Naive B cell (primary cell): ENCODE measurements at places on chromosomes 2 and 18. TPM values are rescaled to one million over a fixed set of nuclear protein-coding genes. Genes with fewer than 3 reads are reported as not detected.

- H3K36me3 ChIP-seq = no peaks in the 10 kb centered on the region
- no peak overlapping the region for H3K27ac ChIP-seq
- no peaks in the 10 kb centered on the region for H3K4me1 ChIP-seq
- DNase-seq = no peak
- H3K27me3 ChIP-seq = no peaks in the 10 kb centered on the region
Measured at GRCh38 chr2:50355891-50356290, 676.0 kb downstream of the NRXN1 start.

GRCh38 chr2:48048476-48049171, 142.3 kb upstream of the FBXO11 start:
- H3K4me1 ChIP-seq = peaks cover 32% of the 10 kb centered on the region
- H3K4me3 ChIP-seq = no peak overlapping the region
- peak; percentile 14 for DNase-seq
- no peaks in the 10 kb centered on the region for H3K27me3 ChIP-seq
- peaks cover 3% of the 10 kb centered on the region for H3K36me3 ChIP-seq

DNA sequence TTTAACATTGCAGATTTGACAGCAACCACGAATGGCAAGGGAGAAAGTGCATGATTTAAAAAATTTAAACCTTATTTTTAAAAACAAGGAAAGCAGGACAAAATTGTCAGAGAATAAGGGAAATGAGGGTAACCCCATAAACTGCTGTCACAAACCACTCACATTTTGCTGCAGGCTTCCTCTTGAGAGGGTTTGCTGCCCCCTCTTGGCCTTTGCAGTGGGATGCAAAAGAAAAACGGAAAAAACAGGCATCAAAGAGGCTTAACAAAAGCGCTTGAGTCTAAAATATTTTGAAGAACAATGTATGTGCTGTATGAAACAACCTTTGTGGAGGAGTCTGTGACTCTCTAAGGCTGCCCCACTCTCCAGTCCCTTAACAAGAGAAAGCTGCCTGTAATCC, 91.6 kb downstream of the TMX3 start:
- no peak overlapping the region for H3K4me3 ChIP-seq
- no peak overlapping the region for H3K27ac ChIP-seq
- DNase-seq = no peak
- H3K36me3 ChIP-seq = no peaks in the 10 kb centered on the region
- H3K27me3 ChIP-seq = no peaks in the 10 kb centered on the region

DNA sequence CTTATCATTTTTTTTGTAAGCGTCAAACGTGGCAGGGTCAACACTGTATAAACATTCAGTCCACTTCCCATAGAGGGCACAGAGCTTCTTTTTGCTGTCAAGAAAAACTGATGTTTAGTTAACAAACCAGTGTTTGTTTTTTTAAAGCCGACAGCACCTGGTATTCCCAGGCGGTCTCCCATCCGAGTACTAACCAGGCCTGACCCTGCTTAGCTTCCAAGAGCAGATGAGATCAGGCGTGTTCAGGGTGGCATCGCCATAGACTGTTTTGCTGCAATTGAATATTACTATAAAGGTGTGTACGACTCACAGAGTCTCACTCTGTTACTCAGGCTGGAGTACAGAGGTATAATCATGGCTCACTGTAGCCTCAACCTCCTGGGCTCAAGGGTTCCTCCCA, 31.5 kb downstream of the CABYR start:
- H3K27me3 ChIP-seq = no peaks in the 10 kb centered on the region
- H3K4me1 ChIP-seq = no peaks in the 10 kb centered on the region
- DNase-seq = no peak
- no peaks in the 10 kb centered on the region for H3K36me3 ChIP-seq
- no peak overlapping the region for H3K4me3 ChIP-seq

GCG gene
- polyA plus RNA-seq = not detected

SCN2A gene
- not detected for polyA plus RNA-seq
